Left ventricle myocardium inferior (tissue), 1 donor: ENCODE measurements at places on chromosomes 4 and X. TPM values are rescaled to one million over a fixed set of nuclear protein-coding genes. Genes with fewer than 3 reads are reported as not detected.

Gene SERTM2
- total RNA-seq: not detected

Gene NMU
- total RNA-seq: not detected

Gene STAG2
- 29.3 TPM for total RNA-seq

Gene EREG
- total RNA-seq: not detected

Gene STAP1
- not detected for total RNA-seq

DNA sequence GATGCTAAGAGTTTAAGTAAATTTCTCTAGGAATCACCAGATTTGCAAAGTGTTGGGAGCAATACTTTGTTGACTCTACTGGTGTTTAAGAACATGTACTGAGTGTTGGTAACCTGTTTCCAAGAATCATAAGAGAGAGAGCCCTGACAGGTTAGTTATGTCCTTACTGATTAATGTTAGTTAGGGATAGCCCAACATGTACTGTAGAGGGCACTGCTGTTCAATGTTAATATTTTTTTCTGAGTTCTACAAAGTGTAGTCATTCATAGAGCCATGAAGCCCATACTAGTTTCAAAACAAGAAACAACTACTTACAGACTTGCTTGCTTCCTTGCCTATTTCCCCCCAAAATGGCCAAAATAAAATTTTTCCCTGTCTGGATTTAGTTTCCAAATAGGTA lies 11.9 kb downstream of the TMPRSS11D start:
- no peak for DNase-seq
- H3K36me3 ChIP-seq: no peaks in the 10 kb centered on the region
- no peaks in the 10 kb centered on the region for H3K4me1 ChIP-seq
- H3K4me3 ChIP-seq: no peak overlapping the region
- H3K27ac ChIP-seq: no peak overlapping the region

GRCh38 chr4:168857546-168858314 lies 152.3 kb downstream of the CBR4 start:
- H3K4me1 ChIP-seq: peaks cover 96% of the 10 kb centered on the region
- no peak overlapping the region for H3K4me3 ChIP-seq
- peak overlapping the region; percentile 86 for H3K27ac ChIP-seq

GRCh38 chr4:187158003-187158402 lies 434.3 kb upstream of the FAT1 start:
- H3K4me1 ChIP-seq: no peaks in the 10 kb centered on the region
- H3K36me3 ChIP-seq: no peaks in the 10 kb centered on the region
- peaks cover 8% of the 10 kb centered on the region for H3K27me3 ChIP-seq

DNA sequence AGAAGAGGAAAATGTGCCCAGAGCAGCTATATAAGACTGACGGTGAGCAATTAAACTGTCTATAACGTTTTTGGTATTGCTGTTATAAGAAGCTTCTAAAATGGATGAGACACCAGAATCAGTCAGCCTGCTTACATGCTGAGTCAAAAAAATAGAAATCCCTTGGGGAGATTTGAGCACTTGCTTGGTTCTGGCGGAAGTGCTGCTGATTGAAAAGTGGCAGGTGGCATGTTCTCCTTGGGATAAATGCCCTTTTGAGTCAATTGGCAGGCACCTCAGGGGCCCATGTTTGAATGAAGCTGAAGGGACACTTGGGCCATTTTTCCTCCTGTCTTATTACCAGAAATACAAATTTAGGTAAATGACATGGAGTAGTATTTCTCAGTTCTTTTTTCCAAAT lies 148.7 kb downstream of the PTCHD1 start:
- no peaks in the 10 kb centered on the region for H3K4me1 ChIP-seq
- DNase-seq: no peak
- no peak overlapping the region for H3K4me3 ChIP-seq
- no peaks in the 10 kb centered on the region for H3K27me3 ChIP-seq
- H3K36me3 ChIP-seq: no peaks in the 10 kb centered on the region

- H3K27me3 ChIP-seq: no peaks in the 10 kb centered on the region
- peaks cover 58% of the 10 kb centered on the region for H3K4me1 ChIP-seq
- DNase-seq: no peak
- H3K27ac ChIP-seq: peak overlapping the region; percentile 4
- no peaks in the 10 kb centered on the region for H3K36me3 ChIP-seq
Observed at GRCh38 chr4:147488556-147488955, 7.7 kb downstream of the EDNRA start.

- peaks cover 18% of the 10 kb centered on the region for H3K4me1 ChIP-seq
- H3K27me3 ChIP-seq: no peaks in the 10 kb centered on the region
- peaks cover 31% of the 10 kb centered on the region for H3K36me3 ChIP-seq
- H3K4me3 ChIP-seq: no peak overlapping the region
- no peak overlapping the region for H3K27ac ChIP-seq
Observed at GRCh38 chr4:150725957-150726523, 144.1 kb downstream of the MAB21L2 start.

DNA sequence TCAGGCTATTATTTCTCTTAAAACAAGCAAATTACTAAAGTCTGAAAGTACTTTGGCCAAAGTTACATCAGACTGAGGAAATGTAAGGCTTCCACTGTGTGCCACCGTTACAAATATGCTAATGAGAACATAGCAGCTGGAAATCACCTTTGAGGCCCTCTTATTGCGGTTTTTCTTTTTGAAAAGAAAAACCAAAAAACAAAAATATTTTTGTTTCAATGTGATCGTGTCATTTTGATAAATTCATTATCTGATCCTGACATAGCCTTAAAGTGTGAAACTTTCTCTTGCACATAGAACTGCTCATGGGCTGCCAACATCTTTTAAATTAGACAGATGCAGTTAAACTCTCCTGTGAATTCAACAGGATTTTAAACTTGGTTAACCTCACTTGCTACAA lies 2.8 kb upstream of the TIFA start:
- H3K27me3 ChIP-seq: no peaks in the 10 kb centered on the region
- no peak for DNase-seq
- H3K4me1 ChIP-seq: peaks cover 26% of the 10 kb centered on the region

- H3K27me3 ChIP-seq: no peaks in the 10 kb centered on the region
- no peak overlapping the region for H3K4me3 ChIP-seq
- H3K36me3 ChIP-seq: no peaks in the 10 kb centered on the region
- H3K27ac ChIP-seq: no peak overlapping the region
Observed at GRCh38 chrX:124836786-124837185, 482.9 kb upstream of the TEX13C start.

DNA sequence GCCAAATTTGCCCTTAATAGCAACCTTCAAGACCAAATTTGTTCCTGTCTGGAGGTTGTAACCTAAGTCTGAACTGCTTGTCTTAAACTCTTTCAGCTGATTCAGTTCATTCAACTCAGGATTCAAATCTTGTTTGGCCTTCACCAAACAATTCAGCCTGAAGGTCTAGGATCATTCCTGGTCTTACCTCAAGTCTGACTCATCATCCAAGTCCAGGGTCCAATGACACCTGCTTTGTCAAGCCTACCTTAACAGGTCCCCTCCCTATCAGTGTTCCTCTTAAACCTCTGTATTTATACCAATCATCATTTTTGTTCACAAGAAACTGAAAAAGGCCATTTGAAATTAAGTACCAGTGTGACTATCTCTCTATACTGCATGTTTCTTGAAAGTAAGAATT lies 237.8 kb downstream of the PPP1R2C start:
- no peaks in the 10 kb centered on the region for H3K4me1 ChIP-seq
- no peaks in the 10 kb centered on the region for H3K27me3 ChIP-seq

- H3K4me3 ChIP-seq: no peak overlapping the region
- no peak overlapping the region for H3K27ac ChIP-seq
- no peaks in the 10 kb centered on the region for H3K36me3 ChIP-seq
- H3K27me3 ChIP-seq: no peaks in the 10 kb centered on the region
- H3K4me1 ChIP-seq: no peaks in the 10 kb centered on the region
Observed at GRCh38 chr4:46937493-46937892, 28.4 kb upstream of the COX7B2 start.

- no peaks in the 10 kb centered on the region for H3K27me3 ChIP-seq
- H3K4me1 ChIP-seq: peaks cover 28% of the 10 kb centered on the region
- no peak for DNase-seq
- no peak overlapping the region for H3K4me3 ChIP-seq
Observed at GRCh38 chr4:78764498-78764961, 11.6 kb upstream of the BMP2K start.

DNA sequence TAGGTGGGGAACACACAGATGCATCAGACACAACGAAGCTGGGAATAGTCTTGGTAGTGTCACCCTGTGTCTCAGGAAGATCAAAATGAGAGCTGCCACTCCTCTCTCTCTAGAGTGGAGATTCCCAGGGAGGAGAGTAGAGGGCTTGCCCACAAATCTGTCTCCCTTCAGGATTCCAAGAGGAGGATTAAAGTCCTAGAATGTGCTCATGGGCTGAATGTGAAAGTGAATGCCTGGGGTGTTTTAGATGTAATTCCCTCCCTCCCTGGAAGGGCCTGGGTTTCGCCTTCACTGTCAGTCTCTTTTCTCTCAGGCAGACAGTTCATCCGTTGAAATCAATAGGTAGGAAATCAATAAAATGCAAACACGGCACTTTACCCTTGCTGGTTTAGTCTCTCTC lies 282.6 kb upstream of the PPARGC1A start:
- H3K36me3 ChIP-seq: no peaks in the 10 kb centered on the region
- DNase-seq: no peak
- no peaks in the 10 kb centered on the region for H3K27me3 ChIP-seq

- H3K36me3 ChIP-seq: no peaks in the 10 kb centered on the region
- DNase-seq: no peak
- no peaks in the 10 kb centered on the region for H3K4me1 ChIP-seq
- H3K4me3 ChIP-seq: no peak overlapping the region
- no peak overlapping the region for H3K27ac ChIP-seq
- no peaks in the 10 kb centered on the region for H3K27me3 ChIP-seq
Observed at GRCh38 chrX:73916931-73917667, 354.1 kb downstream of the CHIC1 start.

DNA sequence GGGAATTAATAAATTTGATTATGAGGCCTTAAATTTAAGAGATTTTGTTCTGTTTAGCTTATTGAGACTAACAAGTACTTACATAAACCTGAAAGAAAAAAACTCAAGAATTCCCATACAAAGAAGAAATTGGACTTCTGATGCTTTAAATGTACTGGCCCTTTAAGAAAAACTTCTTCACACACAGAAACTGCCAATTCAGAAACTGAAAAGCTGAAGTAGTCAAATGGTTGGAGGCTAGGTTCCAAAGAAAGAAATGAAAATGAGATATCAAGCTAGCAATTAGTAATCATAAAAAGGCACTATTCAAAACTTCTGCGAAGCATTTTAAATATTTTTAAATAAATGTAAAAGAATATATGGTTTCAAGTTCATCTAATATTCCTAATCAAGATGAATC lies 151.3 kb downstream of the THOC2 start:
- no peaks in the 10 kb centered on the region for H3K27me3 ChIP-seq
- H3K4me3 ChIP-seq: no peak overlapping the region
- H3K36me3 ChIP-seq: no peaks in the 10 kb centered on the region
- H3K27ac ChIP-seq: no peak overlapping the region

DNA sequence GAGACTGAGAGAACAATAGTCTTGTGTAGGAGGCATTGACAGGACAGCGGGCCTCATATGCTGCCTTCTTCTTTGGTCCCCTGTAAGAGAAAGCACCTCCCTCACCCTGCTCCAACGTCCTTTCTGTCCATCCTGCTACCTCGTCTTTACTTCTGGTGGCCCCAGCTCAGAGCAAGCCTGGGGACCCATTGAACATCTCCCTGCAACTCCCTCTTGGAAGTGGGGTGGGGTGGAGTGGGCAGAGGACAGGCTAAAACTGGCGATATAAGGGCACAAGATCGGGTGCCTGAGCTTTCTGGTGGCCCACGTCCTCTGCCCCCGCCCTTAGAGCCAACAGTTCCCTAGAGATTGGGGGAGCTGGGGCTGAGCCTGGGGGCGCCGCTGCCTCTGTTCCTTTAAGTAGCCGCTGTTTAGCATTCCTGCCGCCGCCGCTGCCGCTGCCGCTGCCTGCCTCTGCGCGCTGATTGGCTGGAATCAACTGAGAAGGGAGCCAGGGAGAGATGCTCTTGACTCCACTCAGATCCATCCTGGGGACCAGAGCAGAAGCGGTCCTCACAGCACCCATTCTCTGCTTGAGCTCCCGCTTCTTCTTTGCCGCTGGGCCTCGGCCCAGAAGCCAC lies at the start of gene DLG3:
DLG3 (plus strand) TSS at position 510 of the 620 bp plus-strand sequence. CDS start 367 bp downstream, outside the sequence.
- no peak within 1 kb of the TSS for H3K27ac ChIP-seq
- no peak for DNase-seq
- no peaks in the 10 kb centered on the region for H3K36me3 ChIP-seq
- H3K4me1 ChIP-seq: peaks cover 8% of the 10 kb centered on the region

DNA sequence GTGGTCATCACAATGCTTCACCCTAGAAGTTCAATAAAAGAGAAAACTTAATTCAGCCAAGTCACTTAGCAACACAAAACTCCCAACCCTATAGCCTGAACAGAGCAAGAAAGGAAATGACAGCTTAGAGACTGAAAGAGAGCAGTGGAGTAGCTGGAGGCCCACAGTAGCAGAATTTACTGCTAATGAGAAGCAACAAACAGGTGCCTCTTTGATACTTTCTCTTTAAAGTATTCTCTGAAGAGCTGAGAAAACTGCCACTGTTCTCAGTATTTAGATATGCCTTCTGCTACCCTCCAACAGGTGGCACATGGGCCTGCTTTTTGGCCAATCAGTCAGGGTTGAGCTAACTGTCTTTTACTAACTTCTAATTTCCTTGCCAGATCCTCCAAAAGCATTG lies 240.0 kb downstream of the GPC3 start:
- no peak for DNase-seq
- H3K4me3 ChIP-seq: no peak overlapping the region
- no peaks in the 10 kb centered on the region for H3K27me3 ChIP-seq
- H3K4me1 ChIP-seq: no peaks in the 10 kb centered on the region
- H3K27ac ChIP-seq: no peak overlapping the region

DNA sequence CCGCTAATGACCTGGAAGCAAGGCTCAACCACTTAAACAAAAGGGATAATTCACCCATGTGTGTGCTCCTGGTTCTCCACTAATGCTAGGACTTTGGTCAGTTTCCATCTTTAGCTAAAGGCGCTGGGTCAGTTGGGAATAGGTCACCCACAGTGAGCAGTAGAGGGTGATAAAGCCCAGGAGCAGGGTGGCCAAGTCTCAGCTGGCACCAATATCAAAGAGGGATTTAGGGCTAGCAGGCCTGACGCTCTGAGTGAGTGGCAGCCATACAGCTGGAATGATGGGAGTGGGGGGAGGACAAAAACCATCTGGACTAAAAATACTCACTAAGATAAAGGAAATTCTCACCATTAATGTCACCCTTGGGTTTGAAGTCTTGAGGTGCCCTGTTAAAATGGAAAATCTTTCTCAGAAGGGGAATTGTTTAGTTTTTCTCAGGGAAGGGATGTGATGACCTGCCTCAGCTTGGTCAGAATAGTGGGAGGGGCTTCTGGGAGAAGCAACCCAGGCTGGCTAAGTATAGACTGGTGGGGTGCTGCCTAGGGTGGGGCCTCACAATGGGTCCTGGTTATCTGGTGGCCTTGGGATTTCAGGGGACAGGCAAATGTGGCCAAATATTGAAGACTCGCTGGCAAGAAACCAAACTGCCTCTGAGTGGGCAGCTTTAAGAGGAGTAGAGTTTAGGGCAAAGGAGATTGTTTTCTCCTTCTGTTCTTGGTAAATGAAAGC lies 47.1 kb downstream of the TSC22D3 start:
- peak overlapping the region; percentile 80 for H3K27ac ChIP-seq
- H3K4me1 ChIP-seq: peaks cover 88% of the 10 kb centered on the region
- H3K4me3 ChIP-seq: no peak overlapping the region
- H3K36me3 ChIP-seq: no peaks in the 10 kb centered on the region
- DNase-seq: no peak
- no peaks in the 10 kb centered on the region for H3K27me3 ChIP-seq

GRCh38 chr4:113760094-113760794 lies 1.3 kb downstream of the CAMK2D start:
- peak overlapping the region; percentile 99 for H3K27ac ChIP-seq
- no peaks in the 10 kb centered on the region for H3K27me3 ChIP-seq
- peak; percentile 33 for DNase-seq
- H3K36me3 ChIP-seq: peaks cover 6% of the 10 kb centered on the region
- peak overlapping the region; percentile 92 for H3K4me3 ChIP-seq
